ENCODE measurements at places on chromosomes 1 and 21.

DNA sequence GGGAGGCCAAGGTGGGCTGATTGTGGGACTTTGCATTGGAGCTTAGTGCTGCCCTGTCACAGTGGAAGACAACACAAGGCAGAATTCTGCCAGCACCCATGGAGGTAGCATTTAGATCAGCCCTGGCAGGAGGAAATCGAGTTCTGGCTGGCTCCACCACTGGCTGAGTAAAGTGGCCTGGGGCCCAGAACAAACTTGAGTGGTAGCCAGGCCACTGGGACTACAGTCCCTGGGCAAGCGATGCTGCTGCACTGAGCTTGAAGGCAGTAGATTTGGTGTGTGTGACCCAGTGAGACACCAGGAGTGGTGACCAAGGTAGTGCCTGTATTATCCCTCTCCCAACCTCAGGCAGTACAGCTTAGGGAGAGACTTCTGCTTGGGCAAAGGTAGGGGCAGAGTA lies 22.5 kb upstream of the UHMK1 start:
- no peak for DNase-seq

GRCh38 chr1:59737638-59738037 lies 77.1 kb upstream of the HOOK1 start:
- no peak for DNase-seq

DNA sequence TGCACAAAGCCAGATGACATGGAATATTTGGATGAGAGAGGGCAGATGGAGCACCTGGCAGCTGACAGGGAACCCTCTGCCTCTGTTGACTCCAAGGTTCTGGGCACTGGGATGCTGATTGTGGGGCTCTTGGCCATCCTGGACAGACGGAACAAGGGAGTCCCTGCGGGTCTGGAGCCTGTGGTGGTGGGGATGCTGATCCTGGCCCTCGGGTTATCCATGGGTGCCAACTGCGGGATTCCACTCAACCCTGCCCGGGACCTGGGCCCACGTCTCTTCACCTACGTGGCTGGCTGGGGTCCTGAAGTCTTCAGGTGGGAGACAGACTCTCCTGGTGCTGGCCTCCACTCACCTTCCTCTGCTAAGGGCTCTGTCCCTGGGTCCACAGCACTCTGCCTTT lies 1.8 kb upstream of the ATP8B2 start:
- no peak for DNase-seq

DNA sequence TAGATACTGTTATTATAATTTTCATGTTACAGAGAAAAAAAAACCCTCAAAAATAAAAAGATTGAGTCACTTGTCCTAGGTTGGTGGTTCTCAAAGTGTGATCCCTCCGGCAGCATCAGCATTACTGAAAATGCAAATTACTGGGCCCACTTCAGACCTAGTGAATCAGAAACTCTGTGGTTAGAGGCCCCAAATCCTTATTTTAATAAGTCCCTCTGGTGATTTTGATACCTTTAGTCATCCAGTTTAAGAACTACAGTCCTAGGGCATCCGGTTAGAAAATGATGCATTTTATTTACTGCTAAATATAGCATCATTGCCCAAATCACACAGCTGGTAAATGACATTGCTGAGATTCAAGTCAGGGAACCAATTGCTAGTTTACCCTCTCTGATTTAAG lies 203.7 kb upstream of the RUNX1 start:
- no peak for DNase-seq

- no peak for DNase-seq
Measured at GRCh38 chr1:74396933-74397332, 115.5 kb downstream of the LRRC53 start.

GRCh38 chr1:1614204-1614953 lies 921 bp upstream of the MIB2 start:
- DNase-seq: no peak

GRCh38 chr1:208445758-208446203 lies 201.6 kb upstream of the PLXNA2 start:
- DNase-seq: no peak

GRCh38 chr21:42120903-42121535 lies 49.9 kb downstream of the UMODL1 start:
- DNase-seq: no peak

DNA sequence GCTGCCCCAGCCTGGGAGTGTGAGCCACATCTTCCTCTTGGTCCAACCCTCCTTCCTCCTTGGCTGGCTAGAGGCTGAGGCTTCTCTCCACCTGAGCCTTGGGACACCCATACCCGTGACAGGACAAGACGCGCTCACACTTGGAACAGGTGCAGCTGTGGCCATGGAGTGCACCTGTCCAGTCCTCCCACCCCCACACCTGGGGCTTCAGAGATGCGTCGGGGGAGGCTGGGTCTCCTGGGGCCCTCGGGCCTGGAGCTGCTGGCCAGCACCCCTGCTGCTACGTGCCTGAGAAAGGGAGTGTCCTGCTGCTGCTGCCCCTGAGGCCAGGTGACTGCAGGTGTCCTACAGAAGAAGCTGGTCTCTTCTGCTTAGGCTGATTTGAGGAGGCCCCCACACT lies 37.0 kb upstream of the TMEM52 start:
- DNase-seq: no peak
